ENCODE measurements at places on chromosomes 7 and 10. TPM values are rescaled to one million over a fixed set of nuclear protein-coding genes. Genes with fewer than 3 reads are reported as not detected.

DNA sequence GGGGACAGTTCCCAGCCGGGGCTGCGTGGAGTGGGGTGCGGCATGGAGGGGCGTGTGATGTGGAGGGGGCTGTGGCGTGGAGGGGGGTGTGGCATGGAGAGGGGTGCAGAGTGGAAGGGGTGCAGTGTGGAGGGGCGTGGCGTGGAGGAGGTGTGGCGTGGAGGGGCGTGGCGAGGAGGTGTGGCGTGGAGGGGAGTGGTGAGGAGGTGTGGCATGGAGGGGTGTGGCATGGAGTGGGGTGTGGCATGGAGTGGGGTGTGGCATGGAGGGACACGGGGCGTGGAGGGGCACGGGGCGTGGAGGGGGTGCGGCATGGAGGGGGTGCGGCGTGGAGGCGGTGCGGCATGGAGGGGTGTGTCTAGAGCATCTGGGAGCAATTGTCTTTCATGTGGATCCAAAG, 33.6 kb downstream of the NKX6-2 start:
- no peak for DNase-seq

DNA sequence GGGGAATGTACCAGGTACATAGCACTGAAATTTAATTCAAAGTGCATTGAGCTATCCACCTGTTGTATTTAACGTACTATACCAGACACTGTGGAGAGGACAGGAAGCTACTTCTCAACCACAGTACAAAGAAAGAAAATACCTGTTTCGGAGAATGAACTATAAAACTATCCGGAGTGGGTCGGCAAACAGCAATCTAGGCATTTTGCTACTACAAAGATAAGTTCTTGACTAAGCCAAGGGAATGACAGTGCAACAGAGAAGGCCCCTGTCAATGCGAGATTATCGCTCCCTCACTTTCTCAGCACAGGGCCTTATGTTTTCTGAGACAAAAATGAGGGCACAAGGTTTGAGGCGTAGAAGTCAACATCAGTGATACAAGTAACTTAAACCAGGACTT, 27.4 kb downstream of the SFMBT2 start:
- DNase-seq = no peak

- no peak for DNase-seq
These were observed 176.2 kb downstream of the PTPRN2 start for GRCh38 chr7:158411232-158411950.

DNA sequence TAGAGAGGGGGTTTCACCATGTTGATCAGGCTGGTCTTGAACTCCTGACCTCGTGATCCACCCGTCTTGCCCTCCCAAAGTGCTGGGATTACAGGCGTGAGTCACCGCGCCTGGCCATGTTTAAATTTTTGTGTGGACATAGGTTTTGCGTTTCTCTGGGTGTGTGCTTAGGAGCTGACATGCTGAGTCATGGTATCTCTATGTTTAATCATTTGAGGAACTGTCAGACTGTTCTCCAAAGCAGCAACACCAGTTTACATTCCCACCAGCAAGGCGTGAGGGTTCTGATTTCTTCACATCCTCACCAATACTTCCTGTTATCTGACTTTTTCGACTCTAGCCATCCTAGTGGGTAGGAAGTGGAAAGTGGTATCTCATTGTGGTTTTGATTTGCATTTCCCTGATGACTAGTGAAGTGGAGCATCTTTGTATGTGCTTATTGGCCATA, 153.7 kb downstream of the DNAJB6 start:
- no peak for DNase-seq

DNA sequence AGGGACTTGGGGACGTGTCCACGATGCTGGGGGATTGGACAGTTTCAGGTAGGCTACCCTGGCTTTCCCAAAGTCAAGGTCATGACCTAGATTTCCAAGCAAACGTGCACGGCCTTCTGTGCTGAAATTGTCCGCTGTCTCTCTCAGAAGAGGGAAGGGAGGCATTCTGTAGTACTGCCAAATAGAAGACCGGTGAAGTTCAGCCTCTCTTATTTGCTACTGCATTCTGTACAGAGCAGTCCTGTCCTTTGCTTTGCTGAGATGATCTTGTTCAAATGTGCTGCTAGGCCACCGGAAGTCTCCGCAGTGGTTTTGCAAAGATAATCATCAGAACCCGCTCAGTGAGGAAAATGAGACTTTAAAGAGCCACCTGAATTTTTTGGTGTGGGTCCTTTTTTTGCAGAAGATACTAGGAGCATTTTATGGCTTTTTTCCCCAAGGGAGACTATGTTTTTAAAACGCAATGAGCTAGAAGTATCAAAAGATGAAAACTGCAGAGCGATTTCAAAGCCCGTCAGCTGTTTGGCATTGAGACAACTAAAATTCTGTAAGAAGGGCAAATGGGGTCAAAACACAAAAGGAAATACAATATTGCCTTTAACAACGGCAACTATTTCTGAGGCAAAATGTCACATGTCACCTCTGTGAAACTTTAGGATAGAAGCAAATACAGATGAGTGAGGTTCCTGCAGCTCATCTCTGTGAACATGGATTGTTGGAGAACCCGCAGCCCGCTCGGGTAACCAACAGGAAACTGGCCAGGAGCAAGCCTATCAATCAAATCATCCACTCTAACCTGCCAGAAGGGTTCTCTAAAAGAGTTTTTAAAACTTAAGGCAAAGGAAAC, 1.3 kb upstream of the NMT2 start:
- DNase-seq = no peak

- DNase-seq = no peak
These were observed 161.0 kb downstream of the HERPUD2 start for GRCh38 chr7:35533902-35534301.

DNA sequence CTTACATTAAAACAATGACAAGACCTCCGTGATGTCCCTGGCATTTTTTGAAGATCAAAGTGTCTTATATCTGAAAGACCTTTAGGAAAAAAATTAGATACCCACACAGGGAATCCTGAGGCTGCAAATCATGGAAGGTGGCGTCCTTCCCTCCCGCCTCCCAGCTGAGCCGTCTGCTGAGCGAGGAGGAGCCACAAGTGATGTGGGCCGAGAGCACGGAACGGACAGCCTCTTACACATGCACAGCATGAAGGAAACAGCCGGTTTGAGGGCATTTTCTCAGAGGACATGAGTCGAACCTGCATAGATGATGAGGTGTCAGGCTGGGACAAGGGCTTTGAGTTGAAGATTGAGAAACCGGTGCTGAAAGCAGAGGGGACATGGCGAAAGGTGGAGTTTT, 163.3 kb downstream of the ADARB2 start:
- no peak for DNase-seq

DNA sequence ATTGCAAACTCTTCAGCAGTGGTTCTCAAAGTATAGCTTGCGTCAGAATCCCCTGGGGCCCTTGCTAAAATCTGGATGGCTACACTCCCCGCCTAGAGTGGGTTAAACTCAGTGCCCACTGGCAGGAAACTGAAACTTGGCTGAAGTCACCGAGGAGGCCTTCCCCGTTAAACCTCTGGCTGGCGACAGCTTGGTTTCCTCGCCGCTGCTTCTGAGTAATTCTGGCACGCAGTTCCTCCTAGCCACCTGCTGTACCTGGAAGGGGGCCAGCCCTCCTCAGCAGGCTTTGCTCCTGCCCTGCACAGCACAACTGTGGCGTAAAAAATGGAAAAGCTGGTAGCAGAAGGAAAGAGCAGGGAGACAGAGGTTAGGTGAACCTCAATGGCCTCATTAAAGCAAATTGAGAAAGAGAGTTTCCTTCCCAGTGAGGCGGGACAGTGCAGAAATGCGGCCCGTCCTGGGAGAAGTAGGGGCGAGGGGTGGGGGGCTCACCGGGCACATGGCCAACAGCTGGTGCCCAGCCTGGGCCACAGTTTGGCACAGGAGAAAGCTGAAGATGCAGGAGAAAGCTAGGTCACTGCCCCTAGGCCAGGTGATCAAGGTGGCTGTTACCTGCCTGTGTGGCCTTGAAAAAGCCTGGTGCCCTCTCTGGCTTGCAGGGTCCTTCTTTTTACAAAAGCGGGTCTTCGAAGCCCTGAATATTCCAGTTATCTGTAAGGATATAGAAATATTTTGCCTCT, 46.6 kb downstream of the ALOX5 start:
- DNase-seq = peak; percentile 90

- DNase-seq = no peak
These were observed 87.8 kb downstream of the ZRANB1 start for GRCh38 chr10:125029584-125030242.

HOXA10 gene
- not detected for total RNA-seq

DNA sequence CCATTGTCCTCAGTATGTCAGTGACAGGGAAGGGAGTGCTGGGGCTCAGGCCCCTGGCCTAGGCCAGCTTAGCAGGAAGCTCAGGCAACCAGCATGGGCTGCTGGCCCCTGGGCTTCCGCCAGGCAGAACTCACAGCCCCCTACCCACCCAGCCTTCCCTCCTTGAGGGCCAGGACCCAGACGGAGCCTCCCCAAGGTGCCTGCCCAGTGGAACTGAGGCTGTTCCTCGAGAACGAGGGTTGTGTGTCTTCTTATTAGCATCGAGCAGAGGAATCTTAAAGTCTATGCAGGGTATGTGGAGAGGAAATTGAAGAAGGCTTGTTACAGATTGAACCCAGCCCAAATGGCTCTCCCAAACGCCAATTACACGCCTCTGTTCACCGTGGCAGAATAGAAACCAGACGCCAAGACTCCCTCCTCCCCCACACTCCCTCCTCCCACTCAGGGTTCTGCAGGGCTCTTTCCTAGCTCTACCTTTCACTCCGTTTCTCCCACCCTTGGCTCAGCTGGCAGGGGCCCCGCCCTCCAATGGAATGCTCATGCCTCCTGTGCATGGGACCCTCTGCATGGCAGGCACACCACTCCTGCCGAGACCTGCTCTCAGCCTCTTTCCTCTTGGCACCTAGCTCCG, 134.4 kb downstream of the ZMIZ1 start:
- DNase-seq = peak; percentile 35

DNA sequence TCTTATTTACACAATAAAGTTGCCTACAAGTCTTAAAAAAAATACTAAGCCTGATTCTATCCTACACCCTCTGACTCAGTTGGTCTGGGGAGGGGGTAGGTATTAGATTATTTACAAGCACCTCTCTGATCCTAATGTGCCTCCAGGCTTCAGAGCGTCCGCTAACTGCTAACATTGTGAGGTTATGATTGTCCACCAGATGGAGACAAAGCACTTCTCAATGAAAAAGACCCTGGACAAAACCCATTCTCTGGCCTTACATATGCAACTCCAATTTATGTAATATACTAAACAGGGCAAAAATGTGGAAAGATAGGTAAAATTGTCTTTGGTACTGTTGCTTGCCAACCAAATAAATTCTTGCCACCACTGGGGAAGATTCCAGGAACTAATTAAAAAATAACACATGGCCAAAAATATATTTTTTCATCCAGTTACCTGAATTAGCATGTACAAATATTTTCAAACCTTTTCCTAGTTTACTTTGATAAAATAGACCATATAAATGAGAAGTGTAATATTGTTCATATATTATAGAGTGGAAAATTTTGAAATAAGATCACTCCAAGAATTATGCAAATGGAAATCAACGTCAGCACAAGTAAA, 92.4 kb downstream of the KIF20B start:
- no peak for DNase-seq

ZNF479 gene
- not detected for total RNA-seq

- peak; percentile 83 for DNase-seq
These were observed 32.8 kb downstream of the IL15RA start for GRCh38 chr10:5944389-5945189.

DNA sequence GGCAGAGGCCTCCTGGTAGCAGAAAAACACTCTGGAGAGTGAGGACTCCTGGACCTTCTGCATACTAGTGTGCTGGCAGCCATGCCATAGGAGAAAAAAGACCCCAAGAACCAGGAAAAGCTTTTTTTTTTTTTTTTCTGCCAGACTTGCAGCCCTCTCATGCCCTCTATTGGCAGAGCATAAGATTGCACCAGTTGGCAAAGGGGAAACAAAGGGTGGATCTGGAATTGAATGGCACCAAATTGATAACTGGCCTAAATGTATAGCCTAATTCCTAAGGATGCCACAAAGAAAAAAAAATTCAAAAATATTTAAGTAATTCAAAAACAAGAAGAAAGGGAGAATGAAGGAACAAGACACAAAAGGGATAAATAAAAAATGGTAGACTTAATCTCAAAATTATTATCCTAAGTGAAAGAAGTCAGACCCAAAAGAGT, 112.5 kb upstream of the GHITM start:
- no peak for DNase-seq

GRCh38 chr7:44320141-44320540, 5.3 kb downstream of the CAMK2B start:
- no peak for DNase-seq

DNA sequence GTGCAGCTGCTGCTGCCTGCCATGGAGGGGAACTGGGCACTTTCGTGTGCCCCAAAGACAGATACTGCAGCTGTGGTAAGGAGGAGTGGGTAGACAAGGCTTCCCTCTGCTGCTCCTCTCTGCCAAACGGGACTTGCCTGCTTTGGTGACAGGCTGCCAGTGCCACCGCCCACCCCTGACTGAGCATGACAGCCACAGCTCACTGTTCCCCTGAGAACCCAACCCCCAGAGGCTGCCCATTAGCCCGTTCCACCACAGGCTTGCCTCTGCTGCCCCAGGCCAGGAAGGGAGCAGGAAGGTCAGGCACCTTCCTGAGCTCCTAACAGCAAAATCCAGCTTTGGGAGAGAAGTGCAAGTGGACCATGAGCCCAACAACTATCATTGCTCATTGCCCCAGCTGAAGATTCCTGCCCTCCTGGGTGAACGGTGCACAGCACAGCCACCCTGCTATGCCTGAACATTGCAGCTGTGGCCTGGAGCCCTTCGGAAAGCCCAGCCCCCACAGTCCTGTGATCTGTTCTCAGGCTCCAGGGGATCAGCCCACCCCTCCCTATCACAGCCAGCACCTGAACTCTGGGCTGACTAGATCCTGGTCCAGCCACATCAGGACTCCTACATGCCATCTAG, 58.7 kb upstream of the ANTXRL start:
- no peak for DNase-seq

GRCh38 chr7:35032166-35032565, 5.1 kb downstream of the DPY19L1 start:
- DNase-seq = no peak

C10orf120 gene
- total RNA-seq = not detected

DNA sequence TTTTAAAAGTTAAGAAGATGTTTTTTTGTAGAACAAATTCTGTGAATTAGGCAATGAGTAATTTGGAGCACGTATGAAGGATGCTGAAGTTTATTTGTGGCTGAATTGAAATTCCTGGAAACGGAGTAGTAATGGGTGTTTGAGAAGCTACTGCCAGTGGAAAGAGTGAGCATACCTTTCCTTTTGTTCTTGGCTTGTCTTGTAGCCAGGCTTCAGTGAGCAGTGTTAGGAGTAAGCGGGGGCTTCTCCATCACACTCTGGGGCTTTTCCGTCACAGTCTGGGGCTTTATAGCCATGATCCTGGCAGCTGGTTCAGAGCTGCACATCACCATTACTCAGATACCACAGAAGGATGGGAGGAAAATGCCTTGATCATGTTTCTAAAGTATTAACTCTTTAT, 32.3 kb downstream of the GARS1 start:
- no peak for DNase-seq

DNA sequence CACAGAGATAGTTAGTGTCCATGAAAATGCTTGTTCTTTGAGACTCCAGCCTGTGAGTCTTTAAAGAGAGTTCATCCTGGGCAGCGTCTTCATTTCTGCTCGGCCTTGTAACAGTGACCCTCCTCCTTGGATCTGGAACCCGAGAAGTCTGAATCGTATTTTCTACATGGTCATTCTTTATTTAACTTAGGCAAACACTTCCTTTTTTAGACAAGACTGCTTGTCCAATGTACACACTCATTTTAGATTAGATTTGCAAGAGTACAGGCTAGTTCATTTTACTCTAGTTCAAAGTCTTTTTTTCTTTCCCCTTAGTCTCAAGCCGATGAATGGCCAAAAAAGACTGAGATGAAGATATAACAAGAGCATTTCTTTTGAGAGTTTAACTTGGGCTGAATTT, 133.5 kb downstream of the CHN2 start:
- no peak for DNase-seq

All from right cardiac atrium (tissue), 5 donors.